ENCODE measurements at places on chromosomes 2 and 18. TPM values are rescaled to one million over a fixed set of nuclear protein-coding genes. Genes with fewer than 3 reads are reported as not detected.

DNA sequence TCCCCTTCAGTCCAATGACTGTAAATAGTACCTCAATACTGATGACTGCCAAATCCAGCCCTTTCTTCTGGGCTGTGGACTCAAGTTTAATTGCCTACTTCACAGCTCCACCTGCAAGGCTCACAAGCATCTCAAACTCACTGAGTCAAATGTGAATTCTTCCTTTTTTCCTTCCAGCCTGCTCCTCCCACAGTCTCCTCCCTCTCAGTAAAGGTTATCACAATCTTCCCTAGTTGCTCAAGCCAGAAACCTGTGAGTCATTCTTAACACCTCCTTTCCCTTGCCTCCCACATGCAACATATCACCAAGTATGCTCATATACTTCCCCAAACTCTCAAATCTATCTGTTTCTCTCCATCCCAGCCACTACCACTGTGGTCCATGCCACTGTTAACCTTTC lies 3.7 kb upstream of the MFSD6 start:
- DNase-seq, result no peak

- DNase-seq, result no peak
Observed at GRCh38 chr2:231177156-231178025, 21.0 kb upstream of the ARMC9 start.

DNA sequence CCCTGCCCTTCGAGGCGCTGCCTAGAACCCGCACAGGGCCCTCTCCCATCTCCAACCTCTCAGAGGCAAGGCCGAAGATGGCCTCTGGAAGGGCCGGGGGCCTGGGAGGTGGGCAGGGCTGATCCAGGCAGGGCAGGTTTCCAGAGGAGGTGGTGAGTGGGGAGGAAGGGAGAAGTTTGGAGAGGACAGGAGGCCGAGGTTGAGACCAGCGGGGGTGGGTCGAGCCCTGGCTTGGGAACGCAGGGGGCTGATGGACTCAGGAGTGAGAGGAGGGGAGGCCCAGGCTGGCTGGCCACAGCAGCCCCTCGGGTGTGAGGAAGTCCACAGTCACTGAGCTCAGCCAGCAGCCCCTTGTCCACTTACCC lies 10.5 kb downstream of the CAPN10 start:
- DNase-seq, result no peak

Gene GREB1L
- 40.6 TPM for total RNA-seq

- DNase-seq, result no peak
Observed at GRCh38 chr2:159916511-159916910, 118.5 kb upstream of the CD302 start.

Data from testis (tissue), 5 donors.